ENCODE measurements at places on chromosomes 12 and 14.

DNA sequence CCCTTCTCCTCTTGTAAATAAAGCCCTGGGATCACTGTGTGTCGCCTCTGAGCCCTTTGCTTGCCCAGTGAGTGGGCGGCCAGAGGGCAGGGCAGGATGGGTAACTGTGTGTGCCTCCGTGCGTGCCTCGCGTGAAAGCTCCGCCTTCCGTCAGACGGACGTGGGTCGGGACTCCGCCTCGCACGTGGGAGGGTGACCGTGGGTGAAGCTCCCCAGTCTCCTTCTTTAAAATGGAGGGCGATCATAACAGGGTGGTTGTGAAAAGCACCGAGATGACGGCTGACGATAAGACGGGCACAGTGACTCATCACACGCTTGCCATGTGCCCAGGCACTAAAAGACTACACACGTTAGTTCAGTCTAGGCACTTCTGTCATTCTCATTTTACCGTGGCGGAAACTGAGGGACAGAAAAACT lies 9.2 kb downstream of the PHB2 start:
- DNase-seq, result peak; percentile 94

- DNase-seq, result no peak
Measured at GRCh38 chr12:112862636-112863290, 44.0 kb upstream of the OAS1 start.

DNA sequence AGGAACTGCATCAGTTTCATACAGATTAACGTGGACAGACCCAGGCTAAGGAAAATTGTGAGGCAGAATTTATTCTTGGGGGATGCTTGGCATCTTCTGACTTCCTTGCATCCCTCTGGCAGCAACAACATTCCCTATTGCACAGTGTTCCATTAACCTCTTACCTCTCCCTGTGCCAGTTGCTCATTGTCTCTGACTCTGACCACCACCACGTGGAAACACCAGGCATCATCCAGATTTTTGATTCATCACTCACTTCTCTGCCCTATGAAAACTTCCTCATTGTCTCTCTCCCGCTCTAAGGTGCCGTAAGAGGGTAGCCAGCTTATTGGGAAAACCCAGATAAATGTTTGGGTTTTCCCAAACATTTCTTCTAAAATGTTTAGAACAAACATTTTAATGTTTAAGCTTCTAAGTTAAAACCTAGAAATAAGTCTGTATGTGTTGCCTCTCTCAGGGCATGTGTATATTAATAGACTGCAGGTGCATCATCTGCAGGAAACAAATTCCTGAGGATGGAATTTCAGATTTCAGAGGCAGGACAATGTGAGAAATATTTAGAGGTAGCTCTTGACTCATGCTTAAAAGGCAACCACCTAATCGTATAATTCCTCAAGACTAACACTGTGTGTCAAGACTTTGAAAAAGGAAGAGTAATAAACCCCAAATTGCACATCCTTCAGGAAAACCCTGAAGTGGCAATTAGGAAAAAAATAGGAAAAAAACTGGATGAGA lies 64.5 kb upstream of the SLC35F4 start:
- DNase-seq, result no peak

GRCh38 chr12:43099691-43100163 lies 452.3 kb downstream of the ADAMTS20 start:
- no peak for DNase-seq

DNA sequence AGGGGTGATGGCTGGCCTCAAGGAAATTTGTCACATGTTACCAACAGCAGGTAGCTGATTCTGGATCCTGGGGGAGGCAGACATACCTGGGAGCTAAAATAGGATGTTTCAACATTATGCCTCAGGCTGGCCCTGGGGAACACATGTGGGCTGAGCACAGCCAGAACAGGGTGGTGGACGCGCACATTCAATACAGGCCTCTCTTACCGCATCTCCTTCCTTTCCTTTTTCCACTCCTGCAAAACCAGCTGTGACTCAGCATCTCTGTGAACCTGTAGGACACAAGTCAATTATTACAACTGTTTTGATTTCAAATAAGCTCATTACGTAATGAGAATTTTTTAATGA lies 61.0 kb downstream of the NT5DC3 start:
- DNase-seq, result no peak

DNA sequence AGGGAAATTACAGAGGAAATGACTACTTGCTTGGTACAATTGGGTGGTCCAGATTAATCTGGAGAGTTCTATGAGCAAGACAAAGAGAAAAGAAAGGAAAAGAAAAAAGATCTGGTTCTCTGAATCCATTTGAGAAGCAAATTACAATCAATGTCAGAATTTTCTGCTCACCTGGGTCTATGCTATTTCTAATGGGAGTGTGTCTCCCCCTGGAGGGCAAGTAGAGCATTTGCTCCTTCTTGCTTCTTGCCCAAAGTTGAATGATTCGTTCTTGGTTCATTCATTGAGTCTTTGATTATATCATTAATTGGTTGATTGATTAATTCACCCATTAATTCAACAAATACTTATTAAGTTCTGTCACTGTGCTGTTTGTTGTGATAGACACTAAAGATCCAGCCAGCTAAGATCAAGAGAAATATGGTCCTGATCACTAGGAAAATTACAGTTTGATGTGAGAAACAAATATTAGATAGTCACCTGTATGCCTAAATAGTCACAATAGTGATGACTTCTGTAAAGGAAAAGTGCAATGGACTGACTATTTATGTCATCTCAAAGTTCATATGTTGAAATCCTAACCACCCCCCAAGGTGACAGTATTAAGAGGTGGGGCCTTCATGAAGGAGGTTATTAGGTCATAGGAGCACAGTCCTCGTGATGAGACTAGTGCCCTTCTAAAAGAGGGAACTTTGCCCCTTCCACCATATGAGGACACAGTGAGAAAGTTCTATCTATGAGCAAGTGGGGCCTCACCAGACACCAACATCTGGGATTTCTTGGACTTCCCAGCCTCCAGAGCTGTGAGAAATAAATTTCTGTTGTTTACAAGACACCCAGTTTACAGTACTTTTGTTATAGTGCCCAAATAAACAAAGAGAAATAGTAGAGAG lies 8.0 kb upstream of the ASB8 start:
- DNase-seq, result no peak

GRCh38 chr12:130016986-130017385 lies 113.2 kb upstream of the TMEM132D start:
- DNase-seq, result no peak

Data from stimulated activated CD8-positive, alpha-beta memory T cell treated with anti-CD3 and anti-CD28 coated beads, Interleukin-12 subunit alpha, Interleukin-12 subunit beta, amount 100 ng/mL, for 4 hours (primary cell).